Body of pancreas (tissue), 4 donors: ENCODE measurements at places on chromosomes 5 and 9. TPM values are rescaled to one million over a fixed set of nuclear protein-coding genes. Genes with fewer than 3 reads are reported as not detected.

ZFP37 gene
- total RNA-seq = 0.33 TPM

DRD1 gene
- not detected for total RNA-seq

SH3PXD2B gene
- 9.9 TPM for total RNA-seq

TNFAIP8 gene
- total RNA-seq = 32.3 TPM

ARID3C gene
- not detected for total RNA-seq

CATSPER3 gene
- total RNA-seq = 0.52 TPM
